ENCODE measurements at places on chromosomes 1 and 21.

- DNase-seq = peak; percentile 77
Observed at GRCh38 chr1:6246497-6247467, 2.8 kb downstream of the HES3 start.

GRCh38 chr1:46642115-46642680 is 25.6 kb upstream of the MOB3C start:
- no peak for DNase-seq

DNA sequence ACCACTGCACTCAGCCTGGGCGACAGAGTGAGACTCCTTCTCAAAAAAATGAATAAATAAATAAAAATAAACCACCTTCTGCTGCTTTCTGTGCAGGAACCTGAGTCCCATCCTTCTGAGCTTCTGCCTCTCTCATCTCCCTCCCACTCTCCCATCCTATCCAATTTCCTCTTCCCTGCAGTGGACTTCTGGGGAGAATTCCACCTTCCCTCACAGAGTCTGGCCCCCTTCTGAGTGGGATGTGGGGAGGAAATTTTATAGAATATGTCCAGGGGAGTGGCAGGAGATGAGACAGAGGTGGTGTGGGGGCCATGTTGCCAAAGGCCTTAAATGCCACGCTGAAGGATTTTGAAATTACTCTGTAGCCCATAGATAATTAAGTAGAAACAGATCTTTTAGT is 5.4 kb upstream of the EFNA1 start:
- DNase-seq = no peak

- DNase-seq = no peak
Observed at GRCh38 chr1:160717306-160717705, 5.7 kb upstream of the CD48 start.
